ENCODE measurements at places on chromosomes 7 and 10.

DNA sequence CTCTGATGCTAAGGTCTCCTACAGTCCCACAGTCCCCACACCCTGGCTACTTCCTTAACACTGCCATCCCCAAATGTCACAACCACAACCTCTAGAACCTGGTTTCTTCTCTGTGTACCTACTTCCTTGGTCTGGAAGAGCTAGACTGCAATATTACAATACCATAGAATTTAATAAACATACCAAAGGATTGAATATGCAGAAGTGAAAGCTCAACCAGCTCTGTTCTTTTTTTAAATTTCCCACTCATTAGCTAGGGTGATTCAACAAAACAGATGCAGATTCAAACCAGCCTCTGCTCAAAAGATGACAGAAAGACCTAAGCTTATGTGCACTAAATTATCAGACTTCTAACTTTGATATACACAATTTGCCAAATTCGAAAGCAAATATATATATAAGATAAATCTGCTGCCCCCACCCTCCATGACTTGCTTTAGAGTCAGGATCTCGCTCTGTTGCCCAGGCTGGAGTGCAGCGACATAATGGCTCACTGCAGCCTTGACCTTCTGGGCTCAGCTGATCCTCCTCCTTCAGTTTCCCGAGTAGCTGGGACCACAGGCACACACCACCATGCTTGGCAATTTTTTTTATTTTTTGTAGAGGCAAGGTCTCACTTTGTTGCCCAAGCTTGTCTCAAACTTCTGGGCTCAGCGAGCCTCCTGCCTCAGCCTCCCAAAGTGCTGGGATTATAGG, 212.6 kb downstream of the CHCHD3 start:
- DNase-seq: no peak

DNA sequence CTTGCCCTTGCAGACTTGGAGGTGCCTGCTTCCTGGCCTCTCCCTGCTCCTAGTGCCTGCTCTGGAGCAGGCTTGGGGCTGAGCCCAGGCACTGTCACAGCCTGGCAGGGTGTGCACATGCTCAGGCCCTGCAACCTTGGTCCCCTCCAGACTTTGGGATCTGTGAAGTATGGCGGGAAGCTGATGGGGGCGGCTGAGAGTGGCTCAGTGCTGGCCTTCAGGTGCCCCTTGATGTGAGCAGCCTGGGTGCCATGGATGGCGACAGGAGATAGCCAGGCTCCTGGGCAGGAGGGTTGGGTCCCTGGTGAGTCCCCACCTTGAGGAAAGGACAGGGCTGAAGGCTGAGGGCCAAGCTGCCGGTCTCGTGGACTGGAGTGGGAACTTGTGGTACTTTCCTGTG, 700.4 kb upstream of the KCND2 start:
- no peak for DNase-seq

DNA sequence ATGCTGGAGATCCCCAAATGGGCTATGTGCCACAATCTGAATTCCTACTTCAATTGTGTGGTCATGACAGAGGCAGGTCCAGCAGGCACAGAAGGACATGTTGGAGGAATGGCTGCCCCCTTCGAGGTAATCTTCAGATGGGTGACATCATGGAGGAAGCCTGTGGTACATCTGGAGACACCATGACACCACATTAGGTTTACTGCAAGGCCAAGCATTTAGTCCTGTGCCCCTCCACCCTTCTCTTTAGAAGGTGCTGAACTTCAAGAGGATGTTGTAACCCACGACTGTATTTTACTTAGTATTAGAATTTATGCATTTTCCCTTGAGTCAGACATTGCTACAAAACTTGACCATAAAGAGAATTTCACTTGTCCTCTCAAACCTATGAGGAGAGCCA, 75.1 kb upstream of the DDC start:
- DNase-seq: no peak

GRCh38 chr10:108757946-108758345, 1165.4 kb downstream of the XPNPEP1 start:
- no peak for DNase-seq

DNA sequence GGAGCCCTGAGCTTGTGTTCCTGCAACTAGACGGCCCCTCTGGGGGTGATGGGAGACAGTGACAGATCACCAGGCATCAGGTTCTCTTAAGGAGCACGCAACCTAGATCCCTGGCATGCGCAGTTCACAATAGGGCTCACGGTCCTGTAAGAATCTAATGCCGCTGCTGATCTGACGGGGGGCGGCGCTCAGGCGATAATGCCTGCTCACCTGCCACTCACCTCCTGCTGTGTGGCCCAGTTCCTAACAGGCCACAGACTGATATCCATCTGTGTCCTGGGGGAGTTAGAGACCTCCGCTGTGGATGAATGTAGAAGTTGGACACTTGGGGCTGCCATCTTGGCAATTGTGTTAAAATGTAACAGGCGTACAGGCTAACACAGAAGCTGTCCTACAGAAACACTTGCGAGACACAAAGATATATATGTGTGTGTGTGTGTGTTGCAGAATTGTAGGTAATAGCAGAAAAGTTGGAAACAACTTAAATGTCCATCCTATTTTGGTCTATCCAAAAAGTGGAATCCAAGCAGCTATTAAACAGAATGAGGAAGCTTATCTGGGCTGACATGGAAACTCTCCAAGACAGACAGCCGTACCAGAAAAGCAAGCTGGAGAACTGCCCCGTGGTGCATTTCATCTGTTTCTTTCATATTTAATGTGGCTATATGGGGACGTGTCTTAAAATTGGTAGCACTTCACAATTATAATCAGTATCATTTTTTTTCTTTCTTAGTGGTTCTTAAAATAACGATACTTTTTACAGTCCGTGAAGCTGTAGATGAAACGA, 82.8 kb downstream of the MKI67 start:
- DNase-seq: peak; percentile 44
